ENCODE measurements at places on chromosomes 12 and 14. TPM values are rescaled to one million over a fixed set of nuclear protein-coding genes. Genes with fewer than 3 reads are reported as not detected.

Gene KLRB1
- total RNA-seq: not detected

Gene C12orf42
- not detected for total RNA-seq

Gene PRICKLE1
- 21.3 TPM for total RNA-seq

Gene PRKD1
- 12.8 TPM for total RNA-seq

Gene ASIC1
- total RNA-seq: 1.6 TPM

Gene CTSG
- total RNA-seq: not detected

Gene GRIN2B
- total RNA-seq: not detected

Gene CYP46A1
- total RNA-seq: under 0.01 TPM

Gene BRMS1L
- 1.8 TPM for total RNA-seq

Gene SMIM41
- not detected for total RNA-seq

Gene SYNE3
- 5.0 TPM for total RNA-seq

Gene SNRNP35
- total RNA-seq: 10.6 TPM

Gene GLI1
- total RNA-seq: 1.4 TPM

Gene SIX4
- total RNA-seq: 42.7 TPM

Gene CLBA1
- total RNA-seq: 2.2 TPM

Gene CACNA1C
- 1.6 TPM for total RNA-seq

Gene SLC48A1
- total RNA-seq: 4.4 TPM

Gene CCER1
- total RNA-seq: not detected

Gene PMEL
- total RNA-seq: 1.7 TPM

Gene TAS2R42
- not detected for total RNA-seq

Gene C1R
- 38.4 TPM for total RNA-seq

Gene ZNF219
- 0.90 TPM for total RNA-seq

Gene ITGA7
- 3.9 TPM for total RNA-seq

Gene OTOGL
- 0.28 TPM for total RNA-seq

Gene KRT6C
- total RNA-seq: not detected

Gene LAG3
- total RNA-seq: not detected

Gene TMEM119
- total RNA-seq: 8.1 TPM

Gene CLEC14A
- total RNA-seq: 2.8 TPM

Gene COQ10A
- total RNA-seq: 4.7 TPM

Gene P2RX2
- total RNA-seq: not detected

Gene LIN7A
- 23.9 TPM for total RNA-seq

Gene CNTN1
- total RNA-seq: 0.18 TPM

Gene CMA1
- total RNA-seq: not detected

Gene HCAR2
- not detected for total RNA-seq

Gene CEBPE
- not detected for total RNA-seq

Gene ERBB3
- total RNA-seq: 2.5 TPM

Gene KLHL33
- total RNA-seq: under 0.01 TPM

Gene KCNA5
- total RNA-seq: not detected

Gene ALDH1L2
- total RNA-seq: 22.8 TPM

Gene CTDSP2
- 79.4 TPM for total RNA-seq

Gene DNAJC22
- total RNA-seq: 6.7 TPM

Gene ANKRD13A
- total RNA-seq: 449 TPM

Gene GAS2L3
- 15.6 TPM for total RNA-seq

Gene EML1
- total RNA-seq: 42.3 TPM

Gene KRT8
- total RNA-seq: 14.2 TPM

Gene SYCP3
- total RNA-seq: not detected

Gene POLE
- total RNA-seq: 17.2 TPM

Gene DACT1
- total RNA-seq: 9.7 TPM

All from IMR-90 (cell line).